ENCODE measurements at places on chromosomes 5 and 9.

DNA sequence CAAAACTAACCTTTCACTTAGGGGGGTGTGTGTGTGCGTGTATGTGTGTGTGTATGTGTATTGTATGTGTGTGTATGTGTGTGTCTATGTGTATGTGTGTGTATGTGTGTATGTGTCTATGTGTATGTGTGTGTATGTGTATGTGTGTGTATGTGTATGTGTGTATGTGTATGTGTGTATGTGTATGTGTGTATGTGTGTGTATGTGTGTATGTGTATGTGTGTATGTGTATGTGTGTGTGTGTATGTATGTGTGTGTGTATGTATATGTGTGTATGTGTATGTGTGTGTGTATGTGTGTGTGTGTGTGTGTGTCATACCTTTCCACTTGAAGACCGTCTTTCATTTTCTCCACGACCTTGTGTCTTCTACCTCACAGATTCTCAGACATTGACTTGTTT lies 20.8 kb upstream of the FLT4 start:
- DNase-seq = no peak

DNA sequence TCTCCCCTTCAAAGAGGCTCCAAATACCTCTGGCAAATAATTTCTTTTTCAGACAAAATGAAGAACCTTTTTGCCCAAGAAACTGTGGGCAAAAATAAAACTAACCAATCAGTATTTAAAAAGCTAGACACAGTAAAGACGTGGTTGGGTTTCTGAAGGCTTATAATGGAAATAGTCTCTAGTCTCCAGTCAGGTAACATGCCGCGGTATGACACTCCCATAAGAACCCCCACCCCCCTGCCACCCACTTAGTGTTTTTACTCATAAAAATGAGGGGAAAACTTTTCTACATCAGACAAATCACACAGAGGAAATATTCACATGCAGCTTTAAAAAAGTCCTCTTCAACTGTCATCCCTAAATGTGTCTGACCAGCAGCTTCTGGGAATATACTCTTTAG lies 105.3 kb downstream of the THBS4 start:
- no peak for DNase-seq

DNA sequence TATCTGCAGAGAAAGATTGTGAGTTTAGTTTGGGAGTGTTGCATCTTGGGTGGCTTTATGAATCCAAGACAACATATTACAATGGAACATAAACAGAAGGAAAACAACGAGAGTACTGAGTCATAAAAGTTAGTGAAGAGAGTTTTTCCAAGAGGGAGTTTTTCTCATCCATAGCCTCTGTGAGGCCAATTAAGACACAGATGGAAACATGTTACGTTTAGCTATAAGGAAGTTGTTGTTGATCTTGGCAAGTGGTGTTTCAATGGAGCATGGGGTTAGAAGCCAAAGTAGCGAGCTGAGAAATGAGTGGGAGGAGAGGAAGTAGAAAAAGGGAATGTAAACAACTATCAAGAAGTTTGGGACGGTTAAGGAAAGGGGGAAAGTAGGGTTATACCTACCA lies 53.3 kb upstream of the SPATA31D4 start:
- no peak for DNase-seq

- DNase-seq = no peak
Observed at GRCh38 chr5:132190161-132190817, 37.4 kb downstream of the P4HA2 start.

DNA sequence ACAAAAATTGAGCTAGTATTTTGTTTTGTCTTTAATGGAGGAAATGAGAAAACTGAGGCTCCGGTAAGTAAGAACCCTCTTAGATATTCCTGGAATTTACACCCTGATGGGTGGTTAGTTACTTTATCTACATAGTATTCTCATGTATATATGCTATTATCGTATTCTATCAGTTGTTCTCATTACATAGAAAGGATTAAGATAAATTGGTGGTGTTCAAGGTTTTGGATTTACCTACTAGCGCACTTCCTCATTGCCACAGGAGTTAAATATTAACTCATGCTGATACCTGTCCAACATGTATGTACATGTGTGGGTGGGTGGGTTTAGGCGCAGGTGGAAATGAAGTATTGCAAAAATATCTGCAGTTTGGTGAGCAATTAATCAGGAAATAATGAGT lies 61.1 kb upstream of the IFNE start:
- no peak for DNase-seq

GRCh38 chr9:115837618-115838017 lies 316.0 kb upstream of the PAPPA start:
- no peak for DNase-seq

GRCh38 chr5:140978983-140979382 lies 12.7 kb downstream of the PCDHAC2 start:
- no peak for DNase-seq

- DNase-seq = no peak
Observed at GRCh38 chr9:69719367-69719766, 40.4 kb downstream of the PTAR1 start.

- no peak for DNase-seq
Observed at GRCh38 chr9:105150991-105151685, 93.3 kb upstream of the SLC44A1 start.

DNA sequence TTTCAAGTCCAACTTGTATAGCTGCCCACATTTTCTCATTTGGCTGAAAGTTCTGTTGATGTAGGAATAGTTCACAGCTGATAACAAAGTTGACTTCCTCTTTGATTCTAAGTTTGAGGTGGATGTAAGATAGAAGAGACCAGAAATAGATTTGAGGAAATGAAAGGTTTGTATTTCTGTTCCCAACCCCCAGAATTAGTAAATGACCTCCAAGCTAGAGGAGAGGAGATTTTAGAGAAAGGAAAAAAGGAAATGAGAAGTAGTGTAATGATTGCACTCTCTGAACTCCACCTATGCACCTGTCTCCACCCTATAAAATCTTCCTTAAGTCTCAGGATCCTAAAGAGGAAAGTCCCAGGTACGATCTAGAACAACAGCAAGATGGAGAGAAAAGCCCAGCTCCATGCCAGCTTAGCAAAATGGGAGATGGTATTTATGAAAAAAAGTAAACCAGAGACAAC lies 130.4 kb upstream of the POC5 start:
- no peak for DNase-seq
